GM04503 (cell line): ENCODE measurements at places on chromosomes 13 and 19.
A peak's percentile ranks its signal among the peaks of the same experiment; 100 is the strongest.

DNA sequence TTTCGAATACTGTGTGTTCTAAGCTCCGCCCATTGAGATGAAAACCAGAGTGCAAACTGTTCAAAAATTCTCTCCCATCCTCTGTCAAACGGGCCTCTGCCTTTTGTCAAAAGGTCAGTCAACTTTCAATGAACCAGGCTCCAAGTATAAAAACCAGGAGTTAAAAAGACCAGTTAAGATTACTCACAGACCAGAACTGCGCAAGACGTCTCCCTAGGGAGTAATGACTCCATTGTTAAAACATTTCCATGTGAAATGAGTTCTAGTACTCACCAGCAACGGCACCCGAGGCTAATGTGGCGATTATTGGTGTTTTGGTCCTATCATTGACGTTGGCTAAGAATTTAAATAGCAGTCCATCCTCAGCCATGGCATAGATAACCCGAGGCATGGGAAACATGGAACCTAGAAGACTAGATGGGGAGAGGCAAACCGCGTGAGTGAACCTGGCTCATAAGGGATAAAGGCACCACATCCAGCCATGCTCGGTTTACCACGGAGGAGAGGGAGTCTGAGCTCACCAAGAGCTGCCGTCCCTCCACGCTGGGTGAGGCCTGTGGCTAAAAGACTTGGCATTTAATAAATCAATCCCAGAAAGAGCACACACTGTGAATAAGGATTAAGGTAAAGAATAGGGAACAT lies 73.3 kb downstream of the SLC7A1 start:
- DNase-seq, result peak; percentile 98

- DNase-seq, result no peak
Measured at GRCh38 chr19:33767898-33768413, 28.7 kb upstream of the KCTD15 start.

- no peak for DNase-seq
Measured at GRCh38 chr13:97220151-97220900, 1.8 kb upstream of the MBNL2 start.

- DNase-seq, result no peak
Measured at GRCh38 chr13:112697756-112698655, 8.2 kb downstream of the ATP11A start.

GRCh38 chr13:20360835-20361412 lies 128.8 kb upstream of the GJB6 start:
- no peak for DNase-seq

- DNase-seq, result no peak
Measured at GRCh38 chr19:30085394-30085793, 143.4 kb downstream of the URI1 start.

GRCh38 chr19:19540715-19541515 lies 2.9 kb downstream of the CILP2 start:
- DNase-seq, result no peak

DNA sequence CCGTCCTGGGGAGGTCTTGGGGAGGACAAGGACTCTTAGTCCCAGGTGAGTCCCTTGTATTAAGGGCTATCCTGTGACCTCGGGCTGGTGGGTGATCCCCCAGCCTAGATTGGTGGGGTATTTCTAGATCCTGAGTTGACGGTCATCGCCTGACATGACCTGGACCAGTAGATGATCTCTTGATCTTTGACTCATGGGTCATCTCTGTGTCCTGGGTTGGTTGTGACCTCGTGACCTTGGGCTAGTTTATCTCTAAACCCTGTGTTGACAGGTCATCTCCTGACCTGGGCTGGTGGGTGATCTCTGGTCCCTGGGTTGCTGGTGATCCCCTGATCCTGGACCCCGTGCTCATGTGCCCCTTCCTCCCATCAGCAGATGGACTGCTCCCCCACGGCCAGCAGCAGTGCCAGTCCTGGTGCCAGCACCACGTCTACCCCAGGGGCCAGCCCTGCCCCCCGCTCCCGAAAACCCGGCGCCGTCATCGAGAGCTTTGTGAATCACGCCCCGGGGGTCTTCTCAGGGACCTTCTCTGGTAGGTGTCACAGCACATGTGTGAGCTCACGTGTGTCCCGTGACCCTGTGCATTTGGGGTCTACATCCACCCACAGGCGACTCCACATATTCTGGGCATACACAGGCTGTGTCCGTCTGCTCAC lies 6.3 kb downstream of the MIDN start:
- no peak for DNase-seq

DNA sequence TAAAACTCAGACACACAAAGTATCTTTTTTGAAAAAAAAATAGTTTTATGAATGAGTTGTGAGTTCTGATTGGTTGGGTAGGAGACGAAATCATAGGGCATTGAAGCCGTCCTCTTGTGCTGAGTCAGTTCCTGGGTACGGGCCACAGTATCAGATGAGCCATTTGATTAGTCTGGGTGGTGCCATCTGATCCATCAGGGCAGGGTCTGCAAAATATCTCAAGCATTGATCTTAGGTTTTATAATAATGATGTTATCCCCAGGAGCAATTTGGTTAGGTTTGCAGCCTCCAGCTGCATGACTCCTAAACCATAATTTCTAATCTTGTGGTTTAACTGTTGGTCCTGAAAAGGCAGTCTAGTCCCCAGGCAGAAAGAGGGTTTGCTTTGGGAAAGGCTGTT lies 1310.6 kb downstream of the SLITRK1 start:
- DNase-seq, result no peak

- DNase-seq, result no peak
Measured at GRCh38 chr19:5977222-5977784, 637 bp downstream of the RANBP3 start.

GRCh38 chr13:36766295-36766694 lies 52.7 kb upstream of the RFXAP start:
- peak; percentile 12 for DNase-seq

DNA sequence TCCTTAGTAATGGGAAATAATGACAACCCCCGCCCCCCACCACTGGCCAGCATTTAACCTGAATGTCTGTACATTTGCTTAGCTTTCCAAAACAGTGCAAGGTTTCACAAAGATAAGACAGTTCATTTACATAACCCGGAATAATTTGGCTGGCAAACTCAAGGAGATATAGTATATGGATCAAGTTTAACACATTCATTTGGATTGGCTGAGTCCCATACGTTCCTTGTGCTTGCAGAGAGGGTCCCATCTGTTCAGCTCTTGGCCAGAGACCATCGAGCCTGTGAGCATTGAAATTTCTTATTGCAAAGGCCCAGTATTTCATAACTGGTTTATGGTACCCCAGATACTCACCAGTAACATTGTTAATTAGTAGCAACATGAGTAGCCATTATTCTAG lies 116.5 kb downstream of the GPC6 start:
- no peak for DNase-seq

- no peak for DNase-seq
Measured at GRCh38 chr19:34226036-34226435, 28.3 kb upstream of the GARRE1 start.

DNA sequence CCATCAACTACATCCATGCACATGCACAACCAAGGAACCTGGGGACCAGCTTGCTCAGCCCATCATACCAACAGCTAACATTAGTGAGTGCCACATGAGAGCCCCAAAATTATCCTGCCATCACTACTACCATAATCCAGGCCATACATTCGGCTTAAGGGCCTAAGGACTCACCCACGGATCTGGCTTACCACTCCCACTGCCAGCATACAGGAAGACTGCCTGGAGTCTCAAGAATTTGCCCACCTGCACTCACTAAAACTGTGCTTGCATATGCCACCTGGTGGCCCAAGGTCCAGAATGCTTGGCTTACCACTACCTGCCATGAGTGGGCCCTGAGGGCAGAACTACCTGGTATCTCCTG lies 1562.9 kb upstream of the PRR20A start:
- DNase-seq, result no peak

DNA sequence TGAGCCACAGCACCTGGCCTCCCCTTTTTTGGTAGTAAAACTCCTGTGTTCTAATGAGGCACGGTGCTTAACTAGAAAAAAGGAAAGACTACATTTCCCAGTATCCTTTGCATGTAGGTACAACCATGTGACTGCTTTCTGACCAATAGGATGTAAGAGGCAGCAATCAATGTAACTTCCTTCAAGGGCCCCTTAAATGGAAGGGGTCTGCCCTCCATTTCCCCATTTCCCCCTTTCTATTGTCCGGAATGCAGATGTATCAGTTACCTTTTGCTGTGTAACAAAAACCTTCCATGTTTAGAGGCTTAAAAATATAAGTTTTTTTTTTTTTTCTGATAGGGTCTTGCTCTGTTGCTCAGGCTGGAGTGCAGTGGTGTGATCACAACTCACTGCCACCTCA lies 2.2 kb downstream of the GPR32 start:
- DNase-seq, result no peak

DNA sequence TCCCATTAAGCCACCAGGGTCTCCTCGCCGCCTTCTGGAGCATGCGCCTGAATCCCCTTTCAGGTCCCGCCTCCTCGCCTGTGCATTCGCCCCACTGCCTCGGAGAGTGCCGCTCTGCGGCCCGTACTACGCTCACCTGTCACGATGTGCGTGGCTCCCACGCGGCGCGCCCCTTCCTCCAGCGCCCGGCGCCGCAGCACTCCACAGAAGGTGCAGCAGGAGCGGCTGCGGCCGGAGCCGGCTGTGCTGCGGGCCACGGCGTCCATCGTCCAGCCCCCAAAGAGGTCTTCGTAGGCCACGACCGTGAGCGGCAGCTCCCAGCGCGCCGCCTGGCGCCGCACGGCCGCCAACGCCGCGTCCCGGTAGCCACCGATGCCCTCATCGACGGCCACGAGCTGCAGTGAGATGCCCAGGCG lies 4.3 kb downstream of the CTU1 start:
- DNase-seq, result no peak

DNA sequence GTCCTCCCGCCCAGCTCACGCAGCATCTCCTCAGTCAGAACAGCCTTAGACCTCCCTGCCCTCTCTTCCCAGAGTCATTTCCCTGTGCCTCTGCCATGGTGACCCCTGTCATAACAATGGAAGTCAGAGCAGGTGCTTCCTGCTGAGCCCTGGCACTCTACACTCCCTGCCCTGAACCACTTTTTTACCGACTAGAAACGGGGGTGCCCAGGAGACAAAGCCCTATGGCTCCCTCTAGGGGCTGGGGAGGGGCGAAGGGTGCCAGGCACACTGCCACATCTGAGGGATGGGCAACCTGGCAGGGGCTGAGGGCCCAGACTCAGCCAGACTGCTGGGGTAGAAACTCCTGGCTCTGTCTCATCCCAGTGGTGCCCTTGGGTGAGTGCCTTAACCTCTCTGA lies 16.4 kb downstream of the ZNF574 start:
- DNase-seq, result no peak

DNA sequence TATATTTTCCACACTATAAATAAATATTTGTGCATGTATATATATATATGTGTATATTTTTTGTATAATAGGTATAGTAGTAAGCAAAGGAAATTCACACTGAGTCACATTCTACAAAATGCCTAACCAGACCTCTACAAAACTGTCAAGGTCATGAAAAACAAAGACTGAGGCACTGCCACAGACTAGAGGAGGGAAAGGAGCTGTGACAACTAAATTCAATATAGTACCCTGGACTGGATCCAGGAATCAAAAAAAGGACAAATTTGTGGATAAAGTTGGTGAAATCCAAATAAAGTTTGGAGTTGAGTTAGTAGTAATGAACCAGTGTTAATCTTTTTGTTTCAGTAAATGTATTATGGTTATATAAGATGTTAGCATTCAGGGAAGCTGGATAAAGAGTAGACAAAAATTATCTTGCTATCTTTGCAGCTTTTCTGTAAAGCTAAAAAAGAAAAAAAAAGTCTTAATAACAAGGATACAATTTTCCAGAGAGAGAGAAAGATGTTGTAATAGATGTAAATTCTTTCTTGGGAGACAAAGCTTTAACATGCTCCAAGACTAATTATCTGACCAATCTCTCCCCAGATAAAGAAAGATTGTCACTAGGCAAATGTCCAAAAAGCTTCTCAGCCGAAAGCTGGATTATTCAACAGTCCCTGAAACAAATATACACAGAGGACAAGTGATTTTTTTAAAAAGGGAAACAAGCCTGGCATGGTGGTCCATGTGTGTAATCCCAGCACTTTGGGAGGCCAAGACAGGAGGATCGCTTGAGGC lies 19.1 kb downstream of the SYDE1 start:
- DNase-seq, result no peak

GRCh38 chr19:32291876-32292275 lies 53.5 kb upstream of the ZNF507 start:
- DNase-seq, result no peak

DNA sequence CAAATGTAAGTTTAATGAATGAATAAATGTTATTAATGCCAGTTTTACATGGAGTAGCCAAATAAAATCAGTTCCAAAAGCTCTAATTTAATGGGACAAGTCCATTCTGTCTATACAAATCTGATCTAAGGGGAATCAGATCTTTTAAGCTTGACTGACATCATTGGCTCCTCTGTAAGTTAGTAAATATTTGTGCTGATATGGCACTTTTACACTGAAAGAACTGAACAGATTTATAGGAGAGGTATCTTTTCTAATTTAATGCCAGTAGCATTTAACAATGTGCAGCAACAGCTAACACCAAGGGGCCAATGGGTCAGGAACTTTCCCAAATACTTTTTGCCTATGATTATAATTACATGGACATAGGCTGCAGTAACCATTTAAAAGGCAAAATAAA lies 832.3 kb downstream of the PCDH17 start:
- DNase-seq, result no peak

DNA sequence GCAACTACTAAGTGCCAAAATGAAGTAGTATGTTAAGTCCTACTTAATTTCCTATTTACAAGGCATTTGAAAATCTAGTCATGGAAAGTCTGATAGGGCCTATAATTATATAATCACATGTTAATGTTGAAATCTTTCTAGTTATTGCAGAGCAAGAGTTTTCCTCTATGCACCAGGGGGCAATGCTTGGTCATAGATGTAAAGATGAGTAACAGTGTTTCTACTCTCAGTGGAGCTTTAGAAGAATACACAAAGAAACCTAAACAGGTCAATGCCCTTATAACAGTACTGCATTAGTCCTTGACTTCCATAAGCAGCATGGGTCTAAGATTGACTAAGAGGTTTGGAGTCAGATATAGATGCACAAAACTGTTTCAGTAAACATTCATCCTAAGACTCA lies 218.7 kb downstream of the KCTD12 start:
- DNase-seq, result no peak

- no peak for DNase-seq
Measured at GRCh38 chr13:80118506-80118905, 222.4 kb downstream of the SPRY2 start.

DNA sequence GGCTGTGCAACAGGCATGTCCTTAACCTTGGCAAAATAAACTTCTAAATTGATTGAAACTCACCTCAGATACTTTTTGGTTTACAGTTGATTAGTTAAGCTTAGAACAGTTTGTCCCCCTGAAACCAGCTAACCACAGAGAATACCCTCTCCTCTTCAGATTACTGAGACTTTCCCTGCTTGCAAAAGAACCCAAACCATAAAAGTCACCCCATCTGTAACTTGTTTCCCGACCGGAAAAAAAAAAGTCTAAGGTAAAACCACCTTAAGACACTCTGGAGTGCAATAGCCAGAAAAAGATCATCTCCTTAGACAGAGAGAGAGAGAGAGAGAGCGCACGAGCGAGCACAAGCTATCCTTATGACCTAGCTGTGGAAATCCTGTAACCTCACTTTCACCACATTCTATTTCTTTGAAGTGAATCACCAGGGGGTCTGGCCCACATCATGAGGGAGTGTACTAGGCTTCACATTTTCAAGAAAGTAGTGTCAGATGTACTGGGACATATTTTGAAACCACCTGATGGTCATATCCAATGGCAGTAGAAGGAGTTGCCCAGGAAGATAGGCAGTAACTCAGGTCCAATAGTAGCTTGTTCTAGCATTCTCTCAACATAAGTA lies 11.1 kb upstream of the GTF2F2 start:
- DNase-seq, result no peak
